ENCODE measurements at places on chromosomes 5 and 9.

- DNase-seq = no peak
These were observed 46.1 kb upstream of the RAI14 start for GRCh38 chr5:34609951-34610441.

DNA sequence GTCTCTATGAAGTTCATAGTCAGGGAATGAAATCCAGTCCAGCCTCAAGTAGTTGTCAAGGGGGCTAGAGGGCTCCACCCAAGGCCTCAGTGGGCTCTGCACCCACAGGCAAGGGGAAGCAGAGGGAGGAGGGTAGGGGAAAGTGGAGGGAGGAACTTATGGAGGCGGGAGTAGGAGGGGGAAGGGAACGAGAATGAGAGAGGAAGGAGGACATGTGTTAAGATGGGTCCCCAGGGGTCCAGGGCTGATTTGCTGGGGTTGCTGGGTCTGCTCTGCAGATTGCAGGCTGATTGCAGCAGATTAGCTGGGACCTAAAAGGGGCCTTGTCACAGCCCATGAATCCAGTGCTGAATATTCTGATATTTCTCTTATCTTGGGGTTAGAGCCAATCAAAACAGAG is 166.9 kb upstream of the IL12B start:
- no peak for DNase-seq

- DNase-seq = no peak
These were observed 14.0 kb upstream of the ACSL6 start for GRCh38 chr5:132025403-132025971.

GRCh38 chr9:89436963-89437625 is 60.8 kb downstream of the SEMA4D start:
- peak; percentile 84 for DNase-seq

Data from NK-92 treated with Interleukin-12 subunit alpha and Interleukin-12 subunit beta, amount 100 ng/mL, for 24 hours (cell line).